Stimulated activated CD4-positive, alpha-beta T cell treated with anti-CD3 and anti-CD28 coated beads, Interleukin-2, amount 100 ng/mL, for 48 hours (primary cell): ENCODE measurements at places on chromosomes 3 and 15.

- DNase-seq, result no peak
Observed at GRCh38 chr3:127967316-127967715, 52.3 kb downstream of the KBTBD12 start.

- DNase-seq, result no peak
Observed at GRCh38 chr15:81950841-81951414, 94.9 kb downstream of the MEX3B start.

GRCh38 chr15:71746719-71747118, 63.6 kb upstream of the NR2E3 start:
- DNase-seq, result no peak

- no peak for DNase-seq
Observed at GRCh38 chr3:189724356-189724755, 93.2 kb downstream of the TP63 start.

DNA sequence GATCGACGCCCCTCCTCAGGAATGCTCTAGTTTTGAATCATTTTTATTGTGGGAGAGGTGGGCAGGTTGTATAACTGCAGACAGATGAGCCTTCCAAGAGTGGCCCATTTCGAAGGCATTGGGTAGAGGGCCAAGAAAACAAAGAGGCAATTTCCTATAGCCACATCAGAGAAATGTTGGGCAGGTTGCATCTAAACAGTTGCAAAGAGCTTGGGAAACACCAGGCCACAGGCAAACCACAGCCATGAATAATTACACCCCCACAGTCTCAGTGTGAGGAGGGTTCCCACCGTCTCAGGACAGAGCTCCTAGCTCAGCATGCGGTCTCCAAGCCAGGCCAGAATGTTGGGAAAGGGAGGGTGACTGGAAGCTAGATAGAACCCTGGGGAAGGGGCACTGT, 257.3 kb downstream of the ABHD5 start:
- DNase-seq, result no peak

GRCh38 chr15:84840255-84840654, 23.1 kb downstream of the ALPK3 start:
- DNase-seq, result no peak

GRCh38 chr3:52145736-52146110, 8.5 kb downstream of the POC1A start:
- DNase-seq, result no peak

DNA sequence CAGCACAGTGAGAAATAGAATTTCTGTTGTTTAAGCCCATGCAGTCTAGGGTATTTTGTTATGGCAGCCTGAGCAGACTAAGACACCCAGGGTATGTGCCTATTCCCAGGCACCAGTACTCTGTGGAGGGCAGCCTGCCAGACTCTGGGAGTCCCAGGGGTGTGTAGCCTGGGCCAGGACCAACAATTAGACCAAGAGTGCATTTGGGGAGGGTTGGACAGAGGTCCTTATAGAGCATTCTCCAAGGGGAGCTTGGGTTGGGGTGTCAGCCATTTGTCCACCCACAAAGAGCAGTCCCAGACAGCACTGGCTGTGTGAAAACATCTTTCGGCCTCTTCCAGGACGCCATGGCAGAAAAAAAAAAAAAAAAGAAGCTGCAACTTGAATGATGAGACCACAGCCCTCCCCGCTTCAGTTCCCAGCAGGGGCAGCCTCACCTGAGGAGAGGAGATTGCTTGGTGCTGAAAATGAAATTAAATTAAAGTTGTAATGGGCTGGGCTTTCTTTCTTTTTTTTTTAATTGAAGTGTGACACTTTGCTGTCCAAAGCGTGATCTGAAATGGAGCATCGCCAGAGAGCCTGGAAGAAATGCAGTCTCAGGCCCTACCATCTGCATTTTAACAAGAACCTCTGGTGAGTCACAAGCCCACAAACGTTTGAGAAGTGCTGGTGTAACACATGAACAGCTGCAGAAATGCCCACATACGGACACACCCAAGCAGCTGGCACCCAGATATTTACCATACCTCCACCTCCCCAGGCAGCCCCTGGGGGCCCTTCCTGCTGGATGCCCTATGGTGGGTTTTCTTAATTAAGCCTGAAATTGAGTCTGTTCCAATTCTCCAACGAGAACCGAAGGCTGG, 21.3 kb upstream of the CAV3 start:
- no peak for DNase-seq

GRCh38 chr3:33277193-33277882, at the start of gene FBXL2:
FBXL2 (plus strand) TSS chr3:33277442; CDS start chr3:33277513, 71 bp downstream.
- DNase-seq, result peak; percentile 16

DNA sequence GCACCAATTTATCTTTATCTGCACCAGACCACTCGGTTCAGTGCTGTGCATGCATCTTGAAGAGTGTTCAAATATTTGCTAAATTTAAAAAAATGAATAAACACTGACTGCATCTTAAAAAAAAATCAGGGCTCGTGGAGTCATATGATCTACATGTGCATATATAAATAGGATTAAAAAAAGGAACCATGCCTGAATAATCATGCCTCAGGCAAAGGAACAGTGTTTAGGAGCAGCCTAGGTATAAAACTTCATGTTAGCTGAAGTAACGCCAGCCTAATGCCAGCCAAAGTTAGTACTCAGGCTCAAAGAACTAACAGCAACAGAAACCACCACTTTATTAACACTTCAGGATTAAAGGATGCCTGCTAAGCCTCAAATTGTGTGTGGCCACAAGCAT, 9.5 kb downstream of the ABCC5 start:
- no peak for DNase-seq

DNA sequence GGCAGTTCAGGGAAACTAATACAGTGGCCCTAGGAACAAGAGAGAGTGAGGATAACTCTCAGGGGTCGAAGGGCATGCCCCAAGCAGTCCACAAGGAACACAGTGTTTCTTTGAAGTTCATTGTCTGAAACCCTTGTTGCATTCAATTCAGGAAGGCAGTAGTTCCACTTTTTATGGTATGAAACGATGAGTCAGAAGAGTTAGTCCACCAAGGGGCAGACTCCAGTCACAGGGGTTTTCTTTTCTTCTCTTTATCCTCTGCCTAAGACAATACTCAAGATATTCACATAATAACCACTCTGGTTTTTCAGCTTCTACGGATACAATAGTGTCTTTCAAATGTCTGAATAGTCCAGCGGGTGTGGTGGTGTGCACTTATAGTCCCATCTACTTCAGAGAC, 23.7 kb upstream of the TICRR start:
- DNase-seq, result no peak

DNA sequence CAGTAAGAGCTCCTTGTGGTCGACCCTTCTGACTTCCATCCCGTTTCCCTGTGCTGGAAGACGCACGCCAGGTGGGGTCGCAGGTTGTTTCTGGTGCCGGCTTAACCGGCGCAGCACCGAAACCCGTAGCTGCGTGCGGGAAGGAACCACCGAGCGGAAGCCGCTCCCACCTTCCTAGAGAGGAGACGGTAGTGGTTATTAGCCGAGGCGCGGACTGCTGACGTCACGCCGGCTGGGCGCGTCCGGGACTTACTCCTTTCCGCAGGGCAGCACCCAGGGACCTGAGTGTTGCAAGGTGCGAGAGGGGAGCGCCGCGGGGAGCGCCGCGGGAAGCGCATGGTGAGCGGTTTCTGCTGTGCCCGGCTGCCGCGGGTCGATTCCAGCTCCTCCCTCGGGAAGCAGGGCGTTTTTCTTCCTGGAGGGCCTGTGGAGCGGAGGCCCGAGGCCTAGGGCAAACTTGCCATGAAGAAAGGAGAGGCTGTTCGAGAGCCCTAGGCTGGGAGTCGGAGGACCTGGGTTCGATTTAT, at the start of gene ZNF501:
ZNF501 (plus strand) TSS at position 252 of the 527 bp plus-strand sequence. CDS start 4,787 bp downstream, outside the sequence.
- DNase-seq, result peak; percentile 70

GRCh38 chr3:153760948-153761347, 360.2 kb upstream of the ARHGEF26 start:
- DNase-seq, result no peak

- DNase-seq, result no peak
Observed at GRCh38 chr15:81259760-81260298, 63.1 kb downstream of the IL16 start.

- DNase-seq, result no peak
Observed at GRCh38 chr15:63330926-63331325, 50.7 kb downstream of the CA12 start.

DNA sequence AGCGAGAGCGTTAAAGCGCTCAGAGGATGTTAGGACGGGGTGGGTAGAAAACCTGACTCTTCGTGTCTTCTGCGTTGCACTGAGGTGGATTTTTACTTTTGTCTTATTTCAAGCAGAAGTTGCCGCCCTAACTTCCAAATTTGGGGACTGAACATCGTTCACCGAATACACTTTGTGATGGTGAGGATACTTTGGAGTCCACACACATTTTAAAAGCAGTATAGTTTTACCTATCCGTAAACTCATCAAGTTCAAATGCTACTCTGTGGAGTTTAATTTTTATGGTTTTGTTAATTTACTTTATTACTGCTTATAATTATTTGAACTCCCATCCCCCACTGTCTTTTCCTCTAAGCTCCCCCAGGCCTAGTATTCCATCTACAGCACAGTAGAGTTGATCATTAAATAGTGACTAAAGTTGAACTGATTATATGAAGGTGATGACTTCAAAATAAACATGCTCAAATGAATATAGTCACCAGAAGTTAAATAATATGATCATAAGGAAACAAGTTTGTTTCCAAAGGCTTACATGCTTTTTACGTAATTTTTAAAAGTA, 617 bp upstream of the EOGT start:
- DNase-seq, result no peak

- no peak for DNase-seq
Observed at GRCh38 chr3:118938183-118938961, 96.3 kb downstream of the IGSF11 start.

DNA sequence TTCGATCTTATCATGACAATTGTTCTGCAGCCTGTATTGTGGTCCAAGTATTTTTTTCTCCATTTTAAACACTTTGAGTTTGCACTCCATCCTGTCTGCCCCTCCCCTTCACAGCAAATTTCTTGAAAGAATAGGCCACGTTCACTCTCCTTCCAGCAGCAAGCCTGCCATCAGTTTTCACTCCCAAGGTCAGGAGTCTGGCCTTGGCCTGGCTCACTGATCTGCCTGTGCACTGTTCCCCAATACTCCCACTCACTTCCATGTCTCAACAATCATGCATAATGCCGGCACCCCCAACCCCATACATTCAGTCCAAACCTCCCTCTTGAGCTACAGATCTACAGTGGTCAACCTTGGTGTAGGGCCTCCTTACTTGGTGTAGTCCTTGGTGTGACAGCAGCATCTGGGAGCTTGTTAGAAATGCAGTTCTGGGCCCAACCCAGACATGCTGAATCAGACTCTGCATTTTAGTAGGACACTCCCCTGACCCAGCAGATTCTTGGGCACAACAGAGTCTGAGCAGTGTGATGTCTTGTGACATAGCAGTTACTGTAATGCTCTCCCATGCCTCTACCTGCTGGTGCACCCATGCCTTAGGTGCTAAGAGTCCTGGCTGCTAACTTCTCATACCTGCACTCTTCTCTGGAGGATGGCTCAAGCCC, 58.3 kb upstream of the XCR1 start:
- no peak for DNase-seq

- DNase-seq, result no peak
Observed at GRCh38 chr3:169147238-169148008, 516.1 kb downstream of the MECOM start.

GRCh38 chr15:41661078-41661517, 893 bp downstream of the MGA start:
- DNase-seq, result no peak

GRCh38 chr3:180932819-180933218, 20.3 kb downstream of the FXR1 start:
- no peak for DNase-seq

DNA sequence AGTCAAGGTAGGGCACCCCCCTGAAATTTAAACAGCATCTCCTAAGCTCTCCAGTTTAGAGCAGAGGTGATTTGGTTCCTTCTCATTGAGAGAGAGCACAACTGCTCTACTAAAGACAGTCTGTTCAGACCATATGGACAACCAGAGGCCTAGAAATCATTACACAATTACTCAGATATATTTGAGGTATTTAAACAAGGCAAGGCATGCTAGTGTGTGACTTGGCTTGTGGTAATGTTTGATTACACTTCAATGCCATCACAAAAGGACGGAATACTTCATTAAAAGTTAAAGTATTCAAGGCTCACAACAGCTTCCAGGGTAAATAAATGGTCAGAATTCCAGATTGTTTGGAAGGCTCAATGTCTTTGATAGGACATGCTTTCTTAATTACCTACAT, 110.2 kb downstream of the LRTM1 start:
- no peak for DNase-seq

DNA sequence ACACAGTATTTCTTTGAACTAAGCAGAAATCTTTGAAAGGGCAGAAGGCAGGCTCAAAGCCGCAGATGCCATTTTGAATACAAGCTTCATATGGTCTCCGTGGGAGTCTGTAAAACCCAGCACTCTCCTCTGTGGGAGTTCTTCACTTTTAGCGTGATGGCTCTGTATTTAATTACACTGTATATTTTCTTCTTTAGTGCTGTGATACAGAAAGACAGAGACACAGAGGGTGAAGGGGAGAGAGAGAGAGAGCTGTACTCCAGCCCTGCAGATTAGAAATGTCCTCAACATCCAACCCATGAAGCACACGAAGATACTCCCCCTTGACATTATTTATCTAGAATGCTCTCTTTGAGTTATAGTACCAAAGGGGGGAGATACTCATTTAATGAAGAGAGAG, 752.6 kb upstream of the NR2F2 start:
- no peak for DNase-seq

DNA sequence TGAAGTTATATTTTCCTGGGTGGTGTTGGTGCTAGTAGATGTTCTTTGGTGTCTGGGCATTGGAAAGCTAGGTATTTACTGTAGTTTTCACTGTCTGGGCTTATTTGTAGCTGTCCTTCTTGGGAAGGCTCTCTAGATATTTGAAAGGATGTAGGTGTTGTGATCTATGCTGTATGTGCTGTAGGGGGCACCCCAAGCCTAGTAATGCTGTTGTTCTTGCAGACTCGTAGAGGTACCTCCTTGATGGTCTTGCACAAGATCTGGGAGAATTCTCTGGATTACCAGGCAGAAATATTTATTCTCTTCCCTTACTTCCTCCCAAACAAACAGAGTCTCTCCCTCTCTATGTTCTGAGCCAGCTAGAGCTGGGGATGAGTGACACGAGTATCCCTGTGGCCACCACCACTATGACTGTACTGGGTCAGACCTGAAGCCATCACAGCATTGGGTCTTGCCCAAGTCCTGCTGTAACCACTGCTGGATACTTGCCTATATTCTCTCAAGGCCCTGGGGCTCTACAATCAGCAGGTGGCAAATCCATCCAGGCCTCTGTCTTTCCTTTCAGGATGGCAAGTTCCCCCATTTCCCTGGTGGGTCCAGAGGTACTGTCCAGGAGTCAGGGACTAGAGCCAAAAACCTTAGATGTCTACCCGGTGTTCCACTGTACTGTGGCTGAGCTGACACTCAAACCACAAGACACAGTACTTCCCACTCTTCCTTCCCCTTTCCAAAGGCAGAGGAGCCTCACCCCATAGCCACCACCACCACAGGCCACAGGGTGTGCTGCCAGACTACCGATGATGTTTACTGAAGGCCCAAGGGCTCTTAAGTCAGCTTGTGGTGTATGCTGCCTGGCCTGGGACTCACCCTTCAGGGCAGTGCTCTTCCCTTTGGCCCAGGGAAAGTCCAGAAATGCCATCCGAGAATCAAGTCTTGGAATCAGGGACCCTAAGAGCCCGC, 195.2 kb upstream of the DPPA4 start:
- peak; percentile 13 for DNase-seq

- no peak for DNase-seq
Observed at GRCh38 chr3:58683466-58683865, 16.9 kb upstream of the FAM3D start.

- DNase-seq, result no peak
Observed at GRCh38 chr3:127908951-127909350, 6.1 kb upstream of the KBTBD12 start.

- DNase-seq, result no peak
Observed at GRCh38 chr3:94359996-94360395, 297.1 kb downstream of the NSUN3 start.
